ENCODE measurements at places on chromosomes 4 and X.

DNA sequence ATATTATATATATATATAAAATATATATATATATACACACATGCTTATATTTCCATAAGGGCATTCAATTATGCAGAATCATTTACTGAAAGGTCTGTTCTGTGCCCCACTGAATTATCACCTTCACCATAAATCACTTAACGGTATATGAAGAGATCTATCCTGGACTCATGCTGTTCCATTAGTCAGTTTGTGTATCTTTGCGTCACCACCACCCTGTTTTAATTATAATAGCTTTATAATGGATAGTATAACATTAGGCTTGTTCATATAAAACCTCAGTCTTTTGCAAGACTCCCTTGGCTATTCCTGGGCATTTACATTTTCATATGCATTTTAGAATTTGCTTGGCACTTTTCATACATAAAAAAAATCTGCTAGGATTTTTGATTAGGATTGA is 19.1 kb downstream of the WDR17 start:
- DNase-seq, result no peak

GRCh38 chr4:17316566-17316965 is 195.3 kb downstream of the QDPR start:
- no peak for DNase-seq

DNA sequence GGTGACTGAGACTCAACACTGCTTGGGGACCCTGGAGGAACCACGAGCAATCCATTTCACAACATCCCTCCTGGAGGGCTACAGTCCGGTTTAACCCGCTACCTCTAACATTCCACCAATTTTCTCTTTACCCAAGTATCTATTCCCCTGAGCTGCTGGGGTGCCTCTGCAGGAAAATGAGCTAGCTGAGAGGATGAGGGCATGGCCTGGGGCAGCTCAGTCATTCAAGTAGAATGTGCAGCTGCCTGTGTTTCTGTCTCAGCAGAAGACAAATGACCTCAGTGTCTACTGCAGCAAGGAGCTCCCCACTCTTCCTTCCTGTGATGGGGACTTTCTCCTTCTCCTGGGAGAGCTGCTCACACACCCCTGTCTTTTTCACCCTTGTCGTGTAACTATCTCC is 120.8 kb downstream of the ZNF518B start:
- DNase-seq, result no peak

- no peak for DNase-seq
These were observed 2.9 kb downstream of the ANTXR2 start for GRCh38 chr4:80069837-80070731.
